ENCODE measurements at places on chromosomes 6 and 20.

GRCh38 chr6:156686301-156686994 is 90.7 kb upstream of the ARID1B start:
- DNase-seq: no peak

- DNase-seq: no peak
Measured at GRCh38 chr20:48129345-48129942, 344.2 kb upstream of the SULF2 start.

DNA sequence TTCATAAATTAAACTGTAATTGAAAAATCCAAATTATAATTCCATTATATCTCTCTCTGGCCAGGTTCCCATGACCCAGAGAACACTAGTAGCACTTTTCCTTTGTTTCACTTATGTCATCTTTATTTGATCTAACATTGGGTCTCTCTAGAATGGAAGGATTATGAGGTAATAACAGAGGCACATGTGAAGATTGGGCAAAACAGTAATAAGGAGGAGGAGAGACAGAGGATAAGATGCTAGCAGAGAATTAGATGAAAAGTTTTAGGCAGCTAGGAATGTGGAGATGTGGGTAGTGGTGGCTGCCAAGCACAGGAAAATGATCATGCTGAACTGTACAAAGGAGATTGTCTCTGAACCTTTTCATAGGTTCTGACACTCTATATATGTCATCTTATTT is 3.3 kb downstream of the TAB2 start:
- DNase-seq: no peak

- peak; percentile 63 for DNase-seq
Measured at GRCh38 chr6:168968228-168968627, 285.4 kb downstream of the THBS2 start.

- no peak for DNase-seq
Measured at GRCh38 chr20:35319871-35320197, 27.6 kb upstream of the FAM83C start.

DNA sequence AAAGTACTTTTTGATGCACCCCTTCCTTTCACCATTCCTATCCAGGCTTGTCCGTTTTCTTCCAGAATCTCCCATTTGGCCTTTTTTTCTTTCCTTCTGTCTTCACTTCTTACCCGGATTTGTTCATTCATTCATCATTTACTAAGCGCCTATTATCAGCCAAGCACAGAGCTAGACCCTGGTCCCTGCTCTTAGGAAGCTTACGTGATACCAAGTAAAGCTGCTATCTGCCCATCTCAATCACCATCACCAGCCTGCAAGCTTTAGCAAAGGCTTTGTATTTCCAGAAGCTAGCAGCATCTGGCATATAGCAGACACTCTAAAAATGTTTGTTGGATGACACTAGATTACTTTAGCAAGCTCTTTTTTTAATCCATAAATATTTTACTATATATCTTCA is 4.8 kb downstream of the NDRG3 start:
- DNase-seq: no peak

DNA sequence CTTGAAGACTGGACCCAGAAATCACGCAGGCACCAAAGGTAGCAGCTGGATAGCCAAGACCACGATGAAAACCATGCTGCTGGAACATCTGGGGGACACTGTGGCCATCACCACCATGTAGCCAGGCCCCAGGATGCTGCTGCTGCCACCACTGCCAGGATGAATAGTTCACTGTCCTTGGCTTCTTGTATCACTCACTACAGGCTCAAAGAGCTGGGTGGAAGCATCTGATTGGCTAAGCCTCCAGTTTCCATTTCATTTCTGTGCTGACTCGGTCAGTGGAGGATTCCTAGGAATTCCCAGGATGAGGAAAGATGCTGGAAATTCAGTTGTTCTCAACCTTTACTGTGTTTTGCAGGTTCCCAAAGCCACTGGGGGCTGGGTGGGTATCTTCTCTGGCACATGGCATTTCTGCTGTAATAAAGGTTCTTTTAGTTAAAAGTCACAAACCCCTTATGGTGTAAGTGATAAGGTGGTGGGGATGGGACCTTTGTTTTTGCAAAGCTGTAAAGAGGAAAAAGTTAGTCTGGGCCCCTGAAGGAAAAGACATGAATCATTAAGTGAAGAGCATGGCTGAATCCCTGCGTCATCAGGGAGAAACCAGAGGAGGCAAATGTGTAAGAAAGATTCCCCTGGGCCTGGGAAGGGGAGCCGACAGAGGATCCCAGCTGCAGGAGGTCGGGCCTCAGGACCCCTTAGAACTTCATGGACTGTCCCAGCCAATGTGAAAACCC is 75.6 kb upstream of the RNF24 start:
- no peak for DNase-seq

- no peak for DNase-seq
Measured at GRCh38 chr6:112291161-112291762, 36.9 kb upstream of the LAMA4 start.
